ENCODE measurements at places on chromosomes 1 and 21. TPM values are rescaled to one million over a fixed set of nuclear protein-coding genes. Genes with fewer than 3 reads are reported as not detected.

Gene SPRR3
- total RNA-seq, result 1,163 TPM

Gene ANKRD65
- total RNA-seq, result 3.2 TPM

DNA sequence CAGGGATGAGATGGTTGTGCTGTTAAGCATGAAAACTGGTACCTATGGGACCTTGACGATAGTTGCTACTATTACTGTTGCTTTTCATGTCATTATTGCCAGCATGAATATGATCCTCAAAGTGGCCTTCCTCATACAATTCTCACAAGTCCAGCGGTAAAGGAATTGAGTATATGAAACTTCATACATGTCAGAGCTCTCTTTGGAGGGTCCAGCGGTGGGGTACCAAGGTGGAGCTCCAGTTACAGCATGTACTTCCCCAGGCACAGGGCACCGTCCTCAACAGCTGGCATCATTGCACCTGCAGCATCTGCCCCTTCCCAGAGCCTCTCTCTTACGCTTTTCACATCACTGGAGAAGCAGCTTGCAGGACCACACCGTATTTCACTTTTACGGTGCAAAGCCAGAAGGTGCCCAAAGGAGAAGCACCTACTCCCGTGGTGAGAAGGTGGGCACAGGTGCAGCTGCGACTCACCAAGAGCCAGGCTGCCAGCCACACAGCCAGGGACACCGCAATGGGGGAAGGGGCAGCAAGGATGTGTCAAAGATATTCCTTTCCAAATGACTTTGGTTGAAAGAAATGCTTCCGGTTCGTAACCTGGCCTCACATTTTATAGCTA is 166.4 kb upstream of the IRF2BP2 start:
- no peak for DNase-seq

- no peak for DNase-seq
Observed at GRCh38 chr1:23908453-23909341, 4.5 kb downstream of the CNR2 start.

Measured in vagina (tissue), 2 donors.